Thyroid gland (tissue), 4 donors: ENCODE measurements at places on chromosomes 12 and 14. TPM values are rescaled to one million over a fixed set of nuclear protein-coding genes. Genes with fewer than 3 reads are reported as not detected.

The PRB4 gene
- not detected for total RNA-seq

The CLEC2A gene
- not detected for total RNA-seq

The GSC gene
- 4.7 TPM for total RNA-seq

The PLA2G1B gene
- total RNA-seq = not detected

The TMCC3 gene
- 15.0 TPM for total RNA-seq

The KCNC2 gene
- total RNA-seq = not detected

The CCDC196 gene
- not detected for total RNA-seq

The RNASE4 gene
- total RNA-seq = 58.9 TPM

The AKAP6 gene
- total RNA-seq = 13.4 TPM

The RPS6KL1 gene
- total RNA-seq = 7.9 TPM

The TRPV4 gene
- 1.3 TPM for total RNA-seq

The SLC17A8 gene
- total RNA-seq = not detected

GRCh38 chr12:12606781-12607589 is 4.7 kb upstream of the CREBL2 start:
- DNase-seq = no peak

DNA sequence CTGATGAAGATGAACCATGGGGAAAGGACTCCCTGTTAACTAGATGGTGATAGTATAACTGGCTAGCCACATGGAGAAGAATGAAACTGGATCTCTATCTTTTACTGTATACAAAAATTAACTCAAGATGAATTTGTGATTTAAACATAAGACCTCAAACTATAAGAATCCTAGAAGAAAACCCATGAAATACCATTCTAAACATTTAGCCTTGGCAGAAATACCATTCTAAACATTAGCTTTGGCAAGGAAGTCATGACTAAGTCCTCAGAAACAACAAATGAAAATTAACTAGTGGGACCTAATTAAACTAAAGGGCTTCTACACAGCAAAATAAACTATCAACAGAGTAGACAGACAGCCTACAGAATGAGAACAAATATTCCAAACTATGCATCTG is 28.4 kb upstream of the NOVA1 start:
- DNase-seq = no peak

GRCh38 chr12:32446316-32447119 is 47.2 kb downstream of the FGD4 start:
- DNase-seq = no peak

DNA sequence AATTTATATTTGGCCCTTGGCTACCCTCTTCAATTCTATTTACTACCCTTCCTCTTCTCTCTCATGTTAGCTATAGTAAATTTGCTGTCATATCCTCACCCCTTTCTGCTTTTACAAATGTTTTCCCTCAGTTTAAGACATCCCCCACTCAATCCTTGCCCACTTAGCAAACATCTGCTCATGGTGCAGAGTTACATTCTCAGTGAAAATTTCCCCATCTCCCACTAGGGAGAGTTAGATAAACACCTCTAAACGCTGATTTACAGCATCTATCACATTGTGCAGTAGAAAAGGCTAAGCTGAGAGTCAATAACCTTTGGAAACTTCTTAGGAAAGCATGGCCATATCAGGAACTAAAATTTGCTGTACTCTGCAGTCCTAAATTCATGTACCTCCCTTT is 69.0 kb downstream of the DENND5B start:
- no peak for DNase-seq

DNA sequence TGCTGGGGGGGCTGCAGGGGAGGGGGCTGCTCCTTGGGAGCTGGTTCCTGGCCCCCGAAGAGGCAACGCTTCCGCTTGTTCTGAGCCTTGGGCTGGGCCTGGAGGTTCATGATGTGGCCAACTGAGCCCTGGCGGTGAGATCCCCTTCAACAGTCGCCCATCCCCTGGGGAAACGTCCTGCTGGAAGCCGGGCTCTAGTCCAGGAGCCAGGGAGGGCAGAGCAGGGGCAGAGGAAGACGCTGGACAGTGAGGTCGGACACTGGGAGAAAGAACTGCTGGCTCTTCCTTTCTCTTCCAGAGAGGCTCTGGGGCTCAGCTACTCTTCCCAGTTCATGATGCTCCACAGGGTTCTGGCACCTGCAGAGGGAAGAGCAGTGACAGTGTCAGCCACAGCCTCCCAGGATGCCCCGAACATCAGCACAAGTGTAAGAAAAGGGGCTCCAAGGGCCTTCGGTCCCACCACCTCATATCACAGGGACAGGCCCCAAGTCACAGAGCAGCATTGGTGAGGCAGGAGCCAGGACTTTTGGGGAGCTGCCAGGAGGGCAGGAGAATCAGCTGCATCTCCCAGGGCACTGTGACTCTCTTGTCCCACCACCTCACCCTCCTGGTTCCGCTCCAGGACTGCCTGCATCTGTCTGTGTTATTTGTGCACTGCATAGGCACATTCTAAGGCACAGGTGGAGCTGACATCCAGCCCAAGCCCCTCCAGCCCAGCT is 25.9 kb upstream of the PNMA1 start:
- no peak for DNase-seq

GRCh38 chr12:28409892-28410291 is 219.6 kb downstream of the CCDC91 start:
- DNase-seq = no peak

DNA sequence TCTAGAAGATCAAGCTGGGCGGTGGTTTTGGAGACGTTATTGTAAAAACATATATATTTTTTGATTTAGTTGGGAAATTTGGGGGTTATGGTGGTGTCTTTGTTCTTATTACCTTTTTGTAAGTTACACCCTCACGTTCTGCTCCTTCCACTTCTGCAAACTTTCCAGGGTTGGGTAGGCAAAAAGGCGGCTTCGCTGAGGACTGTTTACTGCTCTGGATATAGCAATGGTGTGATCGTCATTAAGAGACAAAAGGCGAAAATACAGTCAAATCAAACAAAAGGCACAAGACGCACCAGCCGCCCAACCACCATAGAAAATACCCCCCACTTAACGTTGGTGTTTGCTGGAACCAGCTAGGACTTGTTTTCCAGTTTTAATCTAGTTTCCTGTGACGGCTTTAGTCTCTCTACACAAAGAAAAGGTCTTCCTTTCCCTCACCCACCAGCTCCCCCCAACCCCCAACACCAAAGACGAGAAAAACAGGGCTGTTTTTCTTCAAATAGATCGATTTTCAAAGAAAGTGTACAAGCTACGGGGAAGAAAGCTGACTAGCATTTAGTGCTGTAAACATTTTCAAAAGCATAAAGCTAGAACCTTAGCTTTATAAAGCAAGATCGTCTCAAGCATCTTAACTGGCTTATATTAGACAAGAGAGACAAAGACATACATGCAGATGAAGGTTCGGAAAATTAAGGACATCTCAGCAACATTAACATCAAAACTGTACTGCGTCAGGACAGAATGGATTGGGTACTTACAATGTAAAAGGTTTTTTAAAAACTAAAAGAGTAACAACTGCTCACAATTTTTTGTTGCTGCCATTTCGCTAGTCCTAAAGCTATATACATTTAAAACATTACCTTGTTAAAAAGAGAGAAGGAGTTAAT is 2.0 kb upstream of the SETD1B start:
- no peak for DNase-seq

- DNase-seq = no peak
Observed at GRCh38 chr12:46664761-46665287, 161.0 kb downstream of the SLC38A4 start.

GRCh38 chr12:53824001-53824712 is 72.4 kb upstream of the CISTR start:
- no peak for DNase-seq

- peak; percentile 69 for DNase-seq
Observed at GRCh38 chr14:69670093-69670492, 58.7 kb downstream of the SUSD6 start.

GRCh38 chr12:21334771-21335325 is at the start of gene SLCO1A2:
TSS of gene SLCO1A2 (minus strand) at chr12:21334917. CDS start at chr12:21334647, 270 bp downstream.
- DNase-seq = no peak

GRCh38 chr14:103880348-103881267 is 33.2 kb upstream of the PPP1R13B start:
- DNase-seq = peak; percentile 91

GRCh38 chr14:29458547-29458946 is 469.1 kb downstream of the PRKD1 start:
- DNase-seq = no peak

GRCh38 chr14:62179367-62180018 is 417.3 kb downstream of the SNAPC1 start:
- DNase-seq = peak; percentile 68

GRCh38 chr14:59739794-59740193 is 130.8 kb downstream of the RTN1 start:
- no peak for DNase-seq

DNA sequence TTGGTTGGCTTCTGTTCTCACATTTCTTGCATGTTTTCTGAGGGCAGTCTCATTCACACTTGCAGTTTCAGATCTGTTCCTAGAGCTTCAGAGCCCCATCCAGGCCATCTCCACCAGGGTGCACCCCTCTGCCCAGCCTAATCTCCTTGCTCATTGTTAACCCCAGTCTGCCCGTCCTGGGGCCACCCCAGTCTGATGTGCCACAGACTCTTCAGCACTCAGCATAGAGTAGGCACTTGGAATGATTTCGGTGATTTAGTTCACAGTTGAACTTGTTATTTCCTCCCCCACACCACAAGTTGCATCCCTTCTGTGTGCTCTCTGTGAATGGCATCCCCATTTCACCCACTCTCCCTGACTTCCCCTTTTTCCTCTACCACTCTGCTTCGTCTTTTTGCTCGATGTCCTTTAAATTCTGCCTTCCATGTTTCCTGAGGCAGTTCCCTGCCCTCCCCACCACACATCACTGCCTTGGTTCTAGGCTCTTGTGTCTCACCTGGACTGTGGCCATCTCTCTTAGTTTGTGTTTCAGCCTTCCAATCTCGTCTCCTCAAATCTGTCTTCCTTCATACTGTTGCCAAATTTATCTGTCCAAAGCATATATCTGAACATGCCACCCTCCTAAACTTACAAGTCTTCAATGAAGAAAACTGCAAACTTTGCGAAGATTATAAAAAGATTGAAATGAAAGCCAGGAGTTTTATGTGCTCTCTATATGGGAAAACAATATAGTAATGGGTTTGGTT is 41.5 kb downstream of the ANO6 start:
- DNase-seq = no peak

GRCh38 chr12:117040496-117040895 is 58.7 kb downstream of the TESC start:
- DNase-seq = no peak

GRCh38 chr12:96134200-96134599 is 60.0 kb upstream of the ELK3 start:
- DNase-seq = no peak

DNA sequence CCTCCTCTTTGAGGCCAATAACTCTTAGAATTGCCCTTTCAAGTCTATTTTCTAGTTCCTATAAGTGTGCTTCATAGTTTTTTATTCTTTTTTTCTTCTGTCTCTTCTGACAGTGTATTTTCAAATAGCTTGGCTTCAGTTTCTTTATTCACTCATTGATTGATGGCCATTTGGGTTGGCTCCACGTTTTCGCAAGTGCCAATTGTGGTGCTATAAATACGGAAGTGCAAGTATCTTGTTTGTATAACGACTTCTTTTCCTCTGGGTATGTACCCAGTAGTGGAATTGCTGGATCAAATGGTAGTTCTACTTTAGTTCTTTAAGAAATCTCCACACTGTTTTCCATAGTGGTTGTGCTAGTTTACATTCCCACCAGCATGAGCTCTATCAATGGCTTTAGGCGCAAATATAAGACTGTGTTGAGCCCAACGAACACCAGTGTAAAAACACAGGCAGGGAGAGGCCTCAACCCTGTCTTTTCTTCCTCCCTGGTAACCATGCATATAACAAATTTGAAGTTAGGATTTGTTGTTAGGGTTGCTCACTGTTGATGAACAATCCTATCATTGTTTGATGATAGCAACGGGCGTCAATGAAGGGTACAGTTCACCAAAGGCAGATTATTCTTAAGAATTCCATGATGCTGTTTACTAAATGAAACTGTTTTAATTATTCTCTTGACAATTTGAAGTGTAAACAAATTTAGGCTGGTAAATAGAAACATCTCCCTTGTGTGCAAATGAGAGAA is 13.3 kb upstream of the LMNTD1 start:
- DNase-seq = no peak

DNA sequence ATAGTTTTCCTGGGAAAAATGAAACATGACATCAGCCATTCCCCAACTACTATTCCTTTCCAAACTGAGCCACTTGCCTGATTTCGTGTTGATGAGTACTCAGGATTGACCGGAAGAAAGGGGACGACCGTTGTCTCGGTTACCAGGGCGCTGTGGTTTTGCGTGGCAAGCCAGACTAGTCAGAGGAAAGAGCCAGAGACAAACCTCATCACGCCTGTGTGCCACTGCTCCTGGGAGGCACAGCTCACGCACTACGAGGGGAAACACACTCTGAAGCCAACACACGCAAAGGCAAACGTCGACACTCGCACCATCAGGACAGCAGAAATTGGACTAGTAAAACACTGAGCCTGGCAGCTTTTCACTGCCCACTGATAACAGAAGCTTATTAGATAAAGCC is 35.0 kb downstream of the GIT2 start:
- no peak for DNase-seq

DNA sequence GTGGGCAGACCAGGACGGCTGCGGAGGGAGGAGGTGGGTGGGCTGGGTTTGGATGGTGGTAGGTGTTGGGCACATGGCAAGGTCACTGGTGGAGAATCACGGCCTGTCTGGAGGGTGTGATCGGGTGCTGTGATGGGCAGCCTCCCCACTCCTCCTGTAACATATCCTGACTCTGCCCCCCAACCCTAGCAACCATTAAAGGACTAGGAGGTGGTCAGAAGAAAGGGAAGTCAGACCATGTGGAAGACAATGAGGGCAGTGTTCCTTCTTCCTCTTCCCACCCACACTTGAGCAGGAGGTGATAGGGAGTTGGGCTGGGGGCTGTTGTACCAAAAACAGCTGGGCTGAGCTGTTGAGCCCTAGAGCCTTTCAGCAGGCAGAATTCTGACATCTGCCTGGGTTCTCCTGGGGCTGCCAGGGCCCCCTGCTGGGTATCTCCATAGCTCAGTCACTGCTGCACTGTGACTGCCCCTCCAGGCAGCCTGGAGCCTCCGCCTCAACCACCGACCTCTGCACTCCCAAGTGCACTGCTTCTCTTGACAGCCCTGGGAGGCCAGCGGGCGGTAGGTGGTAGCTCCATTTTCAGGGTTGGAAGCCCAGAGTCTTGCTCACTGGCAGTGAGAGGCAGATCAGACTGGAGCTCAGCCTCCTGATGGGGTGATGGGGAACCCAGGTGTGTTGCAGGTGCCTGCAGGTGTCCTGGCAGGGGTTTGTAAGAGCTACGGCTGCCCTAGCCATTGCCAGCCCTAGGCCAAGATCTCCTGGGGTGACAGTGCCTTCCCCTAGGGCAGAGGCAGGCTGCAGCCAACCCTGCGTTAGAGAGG is 15.4 kb downstream of the VASH1 start:
- no peak for DNase-seq

- no peak for DNase-seq
Observed at GRCh38 chr12:64385468-64385867, 5.1 kb downstream of the C12orf56 start.

GRCh38 chr14:55957950-55958349 is 160.3 kb upstream of the PELI2 start:
- no peak for DNase-seq

GRCh38 chr12:120132863-120133385 is 16.4 kb upstream of the RAB35 start:
- no peak for DNase-seq

- DNase-seq = no peak
Observed at GRCh38 chr14:90114554-90114953, 52.8 kb downstream of the KCNK13 start.

GRCh38 chr12:16261944-16262475 is 15.5 kb downstream of the SLC15A5 start:
- DNase-seq = no peak
